ENCODE measurements at places on chromosomes 5 and 9.

- DNase-seq, result no peak
Observed at GRCh38 chr9:130028493-130029222, 14.3 kb downstream of the FNBP1 start.

GRCh38 chr5:105754056-105754455 lies 1916.7 kb downstream of the EFNA5 start:
- DNase-seq, result no peak

- no peak for DNase-seq
Observed at GRCh38 chr5:15463231-15463980, 36.6 kb upstream of the FBXL7 start.

- DNase-seq, result no peak
Observed at GRCh38 chr5:131999441-132000240, 11.8 kb downstream of the ACSL6 start.

DNA sequence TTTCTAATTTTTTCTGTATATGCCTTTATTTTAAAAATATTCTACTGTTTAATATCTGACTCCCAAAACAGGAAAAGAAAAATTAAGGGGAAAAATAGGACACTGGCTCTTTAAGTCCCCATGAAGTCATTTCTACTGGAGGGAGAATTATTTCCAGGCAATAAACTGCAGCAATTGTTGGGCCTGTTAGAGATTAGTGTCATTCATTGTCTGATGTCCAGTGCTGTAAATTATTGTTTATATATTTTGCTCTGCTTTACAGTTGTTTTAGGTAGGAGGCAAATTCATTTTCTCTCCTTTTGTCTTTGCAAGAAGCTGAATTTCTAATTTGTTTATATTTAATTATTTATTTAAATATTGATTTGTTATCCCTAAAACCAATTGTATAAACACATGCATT lies 906.0 kb upstream of the CDH10 start:
- DNase-seq, result no peak

DNA sequence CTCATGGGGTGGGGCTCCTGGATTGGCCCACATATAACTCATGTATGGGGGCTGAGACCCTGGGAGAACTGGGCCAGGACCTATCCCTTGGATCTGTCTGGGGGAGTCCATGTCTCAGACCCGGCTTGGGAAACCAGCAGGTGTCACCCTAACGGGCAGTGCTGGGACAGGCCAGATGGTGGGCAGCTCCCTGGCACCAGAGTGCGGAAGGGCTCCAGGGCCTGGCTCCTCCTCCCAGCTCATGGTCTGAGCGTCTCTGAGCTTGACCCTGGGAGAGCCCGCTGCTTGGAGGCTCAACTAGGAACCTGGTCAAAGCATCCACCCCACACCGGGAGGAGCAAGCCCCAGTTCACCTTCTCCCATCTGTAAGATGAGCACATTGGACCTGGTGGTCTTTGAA lies 15.5 kb upstream of the NCS1 start:
- DNase-seq, result no peak

DNA sequence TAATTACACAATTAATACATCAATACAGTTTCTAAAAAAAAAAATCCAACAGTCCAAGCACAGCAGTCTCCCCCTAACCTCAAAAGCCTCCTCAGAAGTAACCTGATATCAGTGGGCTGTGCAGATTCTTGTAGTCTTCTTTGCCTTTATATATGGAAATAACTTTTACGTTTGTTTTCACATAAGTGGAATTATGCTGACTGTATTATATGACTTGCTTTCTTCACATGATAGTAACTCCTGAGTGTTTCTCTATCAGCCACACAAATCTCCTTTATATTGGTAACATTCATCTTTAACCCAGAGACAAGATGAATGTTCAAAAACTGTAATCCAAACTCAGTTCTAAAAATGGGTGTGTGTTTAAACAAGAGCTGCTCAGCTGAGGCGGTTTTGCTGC lies 71.9 kb upstream of the FANCC start:
- no peak for DNase-seq

GRCh38 chr5:111602817-111603445 lies 90.6 kb upstream of the STARD4 start:
- DNase-seq, result no peak

GRCh38 chr9:125682340-125682739 lies 24.7 kb downstream of the MAPKAP1 start:
- DNase-seq, result no peak

DNA sequence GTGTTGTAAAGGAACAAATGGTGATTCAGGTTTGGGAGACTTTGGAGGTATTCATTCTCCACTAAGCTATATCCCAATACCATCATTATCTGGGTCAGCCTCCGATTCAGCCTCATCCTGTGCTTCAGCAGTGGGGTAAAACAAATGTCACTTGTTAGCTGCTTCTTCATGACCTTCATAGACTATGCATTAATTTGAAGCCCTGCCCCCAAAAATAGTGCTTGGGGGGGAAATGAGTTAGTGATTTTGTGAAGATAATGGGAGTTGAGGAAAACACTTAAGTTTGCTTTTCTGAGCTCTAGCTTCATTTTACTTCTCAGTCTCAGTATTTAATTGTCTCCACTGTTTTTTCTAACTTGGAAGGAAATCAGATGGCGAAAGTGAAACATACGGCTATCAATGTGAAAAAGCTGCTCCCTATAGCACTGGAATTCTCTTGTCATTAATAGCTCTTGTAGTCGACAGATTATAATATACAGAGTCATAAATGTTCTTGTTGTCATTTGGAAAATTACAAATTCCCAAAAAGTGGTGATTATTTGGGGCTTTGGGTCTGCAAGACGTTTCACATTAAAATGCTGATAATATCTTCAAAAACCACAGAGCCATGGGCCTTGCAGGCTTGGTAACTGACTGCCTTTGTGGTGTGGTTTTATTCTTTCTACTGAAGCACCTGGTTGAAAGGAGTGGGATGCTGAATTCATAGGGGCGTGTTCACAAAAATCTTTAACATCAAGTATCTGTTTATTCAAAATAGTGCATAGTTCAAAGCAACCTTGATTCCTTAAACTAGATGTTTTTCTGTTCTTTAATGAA lies 40.0 kb downstream of the PIK3R1 start:
- no peak for DNase-seq

- peak; percentile 83 for DNase-seq
Observed at GRCh38 chr5:1523793-1524480, at the start of gene LPCAT1. TSS of gene LPCAT1 (minus strand) at chr5:1523960. CDS start at chr5:1523844, 116 bp downstream.

- DNase-seq, result no peak
Observed at GRCh38 chr5:176474476-176474875, 26.3 kb downstream of the FAF2 start.

GRCh38 chr5:112689155-112689909 lies 48.4 kb upstream of the APC start:
- DNase-seq, result no peak

- DNase-seq, result no peak
Observed at GRCh38 chr5:90263102-90263820, 146.3 kb downstream of the CETN3 start.

GRCh38 chr5:176560364-176560763 lies 11.2 kb downstream of the CDHR2 start:
- no peak for DNase-seq

DNA sequence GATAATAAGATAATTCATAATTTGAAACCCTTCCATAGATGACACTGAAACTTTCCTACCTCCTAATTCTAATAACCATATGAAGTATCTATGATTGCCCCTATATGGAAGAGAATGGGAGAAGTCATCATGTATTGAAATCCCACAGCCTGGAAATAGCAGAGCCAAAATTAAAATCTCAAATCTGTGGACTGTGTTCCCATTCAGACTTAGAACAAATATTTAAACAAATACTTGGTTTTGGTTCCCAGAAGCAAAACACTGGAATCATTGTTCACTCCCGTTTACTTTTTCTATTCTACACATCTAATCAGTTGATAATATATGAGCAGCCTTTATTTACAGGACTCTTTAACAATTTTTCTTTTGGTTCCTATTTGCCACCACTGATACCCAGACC lies 92.6 kb upstream of the PTPRD start:
- DNase-seq, result no peak

GRCh38 chr5:102603670-102604069 lies 104.9 kb upstream of the SLCO6A1 start:
- no peak for DNase-seq

DNA sequence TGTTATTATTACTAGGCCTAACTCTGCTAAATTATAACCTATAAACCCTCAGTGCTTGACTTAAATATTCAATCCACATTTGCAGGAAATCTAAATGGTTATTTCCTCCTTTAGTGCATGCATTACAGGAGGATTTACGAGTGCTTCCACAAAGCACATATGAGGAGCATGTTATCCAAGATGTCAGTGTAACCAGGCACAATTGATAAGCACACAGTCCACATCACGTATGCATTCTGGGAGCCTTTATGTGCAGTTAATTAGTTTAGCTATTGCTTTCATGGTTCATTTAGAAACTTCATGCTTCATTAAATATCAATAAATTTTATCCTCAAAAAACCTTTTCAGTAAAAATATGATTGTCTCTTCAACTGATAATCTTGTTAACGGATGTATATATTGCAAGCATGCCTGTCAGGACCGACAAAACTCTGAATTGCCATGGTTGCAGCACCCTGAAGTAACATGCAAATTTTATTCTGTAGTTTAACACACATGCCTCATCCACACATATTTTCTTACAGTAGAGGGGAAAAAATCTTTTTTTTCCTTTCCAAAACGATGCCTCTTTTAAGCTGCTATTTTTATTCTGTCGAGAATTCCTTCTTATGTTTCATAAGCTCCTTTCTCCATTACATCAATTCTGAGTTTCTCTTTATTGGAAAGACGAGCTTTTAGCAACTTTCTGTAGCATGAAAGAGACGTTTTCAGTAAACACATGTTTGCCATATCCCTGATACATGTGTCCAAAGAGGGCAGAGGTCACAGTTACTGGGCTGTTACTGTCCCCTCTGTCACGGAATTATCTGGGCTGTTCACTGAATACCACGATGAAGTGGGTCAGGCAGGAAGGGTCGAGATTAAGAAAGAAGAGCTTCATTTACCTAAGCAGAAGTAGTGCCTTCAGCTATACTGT lies 142.0 kb downstream of the GLIS3 start:
- no peak for DNase-seq

DNA sequence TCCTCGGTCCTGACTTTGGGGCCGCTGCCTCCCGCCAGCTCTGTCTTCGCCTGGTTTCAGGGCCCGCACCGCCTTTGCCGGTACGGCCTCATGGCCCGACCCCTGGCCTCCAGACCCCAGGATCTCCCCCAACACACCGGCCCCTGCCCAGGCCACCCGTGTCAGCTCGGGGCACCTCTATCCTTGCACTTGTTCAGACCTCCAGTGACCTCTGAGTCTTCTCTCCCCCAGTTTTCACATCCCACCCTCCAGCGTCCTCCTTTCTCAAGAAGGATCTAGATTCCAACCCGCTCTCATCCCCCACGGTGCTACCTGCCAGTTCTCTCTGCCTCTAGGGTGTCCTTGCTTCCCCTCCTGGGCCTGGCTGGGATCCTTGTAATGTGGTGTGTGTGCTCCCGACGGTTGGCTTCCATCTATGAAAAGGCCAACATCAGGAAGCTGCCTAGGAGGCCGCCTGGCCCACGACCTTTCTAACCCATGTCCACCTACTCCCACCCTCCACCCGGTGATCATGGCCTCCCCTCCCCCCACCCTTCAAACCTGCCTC lies 61.1 kb downstream of the SPATA31C2 start:
- no peak for DNase-seq

DNA sequence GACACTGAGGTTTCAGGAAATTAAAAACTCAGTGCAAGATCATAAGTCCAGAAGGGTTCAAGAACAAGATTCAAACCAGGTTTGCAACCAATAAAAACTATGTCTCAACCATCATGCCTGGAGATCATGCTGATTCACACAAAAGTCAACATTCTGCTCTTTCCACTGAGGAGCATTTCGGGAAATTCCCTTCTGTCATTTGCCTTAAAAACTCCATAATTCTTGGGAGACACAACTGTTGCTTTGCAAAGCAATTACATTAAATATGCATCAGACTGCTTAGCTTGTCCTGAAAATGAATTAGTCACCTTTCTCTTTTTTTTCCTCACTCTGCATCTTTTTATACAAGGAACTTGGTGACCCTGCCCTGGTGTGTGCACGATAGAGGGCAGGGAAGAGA lies 275.9 kb upstream of the ZNF462 start:
- no peak for DNase-seq

GRCh38 chr5:5026409-5026785 lies 113.7 kb upstream of the ADAMTS16 start:
- no peak for DNase-seq

DNA sequence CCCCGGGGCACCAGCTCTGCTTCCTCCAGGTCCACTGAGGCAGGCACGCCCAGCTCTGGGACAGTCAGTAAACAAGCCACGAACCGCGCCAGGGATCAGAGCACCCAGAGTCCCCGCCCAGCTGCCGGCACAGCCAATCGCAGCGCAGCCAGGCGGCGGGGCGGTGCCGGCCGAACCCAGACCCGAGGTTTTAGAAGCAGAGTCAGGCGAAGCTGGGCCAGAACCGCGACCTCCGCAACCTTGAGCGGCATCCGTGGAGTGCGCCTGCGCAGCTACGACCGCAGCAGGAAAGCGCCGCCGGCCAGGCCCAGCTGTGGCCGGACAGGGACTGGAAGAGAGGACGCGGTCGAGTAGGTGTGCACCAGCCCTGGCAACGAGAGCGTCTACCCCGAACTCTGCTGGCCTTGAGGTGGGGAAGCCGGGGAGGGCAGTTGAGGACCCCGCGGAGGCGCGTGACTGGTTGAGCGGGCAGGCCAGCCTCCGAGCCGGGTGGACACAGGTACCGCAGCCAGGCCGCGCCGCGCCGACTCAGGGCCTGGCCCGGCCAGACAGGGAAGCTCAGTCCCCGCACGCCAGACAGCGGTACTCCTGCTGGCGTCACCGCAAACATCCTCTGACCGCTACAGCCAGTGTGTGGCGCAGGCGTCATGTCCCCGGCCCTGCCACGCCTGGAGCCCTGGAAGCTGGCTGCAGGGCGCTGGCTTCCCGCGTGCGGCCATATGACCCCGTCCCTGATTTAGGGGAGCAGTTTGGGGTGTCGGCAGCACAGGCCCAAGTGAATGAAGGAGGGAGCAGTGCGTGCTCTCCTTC lies at the start of gene CTSL:
Gene CTSL, plus strand, starts transcription at position 220 of the 810 bp plus-strand sequence. CDS start 1,485 bp downstream, outside the sequence.
- no peak for DNase-seq

DNA sequence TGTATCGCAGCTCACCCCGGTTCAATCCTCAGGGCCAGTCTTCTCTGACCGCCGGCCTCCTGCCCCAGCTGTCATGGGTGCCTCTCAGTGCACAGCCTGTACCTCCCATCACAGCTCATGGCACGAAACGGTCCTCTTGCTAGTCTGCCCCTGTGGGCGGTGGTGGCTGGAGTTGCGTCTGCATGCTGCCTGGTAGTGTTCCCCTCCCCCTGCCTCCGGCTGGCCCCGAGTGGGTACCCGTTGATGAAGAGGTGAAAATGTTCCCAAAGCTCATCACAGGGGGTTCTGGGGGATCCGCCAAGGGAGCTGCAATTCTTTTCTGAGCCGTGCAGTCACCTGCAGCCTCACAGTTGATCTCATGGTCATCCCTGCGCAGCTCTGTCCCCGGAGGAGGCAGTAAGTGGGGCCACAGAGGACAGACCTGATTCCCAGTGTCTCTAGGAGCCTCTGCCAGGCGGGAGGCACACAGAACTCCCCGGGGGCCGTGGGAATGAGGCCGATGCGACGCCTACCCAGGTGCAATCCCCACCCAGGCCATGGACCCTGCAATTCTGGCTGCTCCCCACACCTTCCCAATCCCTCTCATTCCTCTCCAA lies 34.7 kb upstream of the FIBCD1 start:
- DNase-seq, result no peak
